Effector CD8-positive, alpha-beta T cell (primary cell): ENCODE measurements at places on chromosomes 1 and 21.

- no peak for DNase-seq
Observed at GRCh38 chr1:91850708-91851107, 35.2 kb downstream of the TGFBR3 start.

DNA sequence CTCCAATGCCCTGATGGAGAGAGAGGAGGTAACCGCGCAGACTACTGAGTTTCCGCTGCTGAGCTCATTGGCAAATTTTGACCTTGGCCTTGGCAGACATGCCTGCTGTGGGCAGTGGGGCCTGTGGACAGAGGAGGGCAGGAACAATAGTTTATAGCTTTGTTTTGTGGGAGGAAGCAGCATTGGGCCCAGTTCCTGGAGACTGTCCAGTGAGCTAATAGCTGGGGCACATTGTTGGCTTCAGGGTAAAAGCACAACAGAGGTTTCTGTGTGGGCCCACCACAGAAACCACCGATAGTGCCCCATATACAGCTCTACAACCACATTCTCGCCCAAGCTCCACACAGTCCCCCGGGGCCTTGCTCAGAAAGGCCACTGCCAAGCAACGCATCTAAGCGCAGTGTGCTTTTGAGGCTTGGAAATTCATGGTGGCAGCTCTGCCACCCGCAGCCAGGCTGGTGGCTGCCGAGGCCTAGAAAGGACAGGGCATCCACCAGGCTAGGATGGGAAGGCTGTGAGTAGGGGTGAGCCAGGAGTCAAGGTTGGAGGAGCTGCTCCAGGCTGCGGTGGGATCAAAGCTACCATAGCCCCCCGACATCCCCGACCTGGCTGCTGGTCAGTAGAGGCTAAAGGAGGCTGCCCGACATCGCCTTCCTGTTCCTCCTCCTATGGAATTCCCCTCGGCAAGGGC is 43.2 kb downstream of the NEK2 start:
- no peak for DNase-seq

DNA sequence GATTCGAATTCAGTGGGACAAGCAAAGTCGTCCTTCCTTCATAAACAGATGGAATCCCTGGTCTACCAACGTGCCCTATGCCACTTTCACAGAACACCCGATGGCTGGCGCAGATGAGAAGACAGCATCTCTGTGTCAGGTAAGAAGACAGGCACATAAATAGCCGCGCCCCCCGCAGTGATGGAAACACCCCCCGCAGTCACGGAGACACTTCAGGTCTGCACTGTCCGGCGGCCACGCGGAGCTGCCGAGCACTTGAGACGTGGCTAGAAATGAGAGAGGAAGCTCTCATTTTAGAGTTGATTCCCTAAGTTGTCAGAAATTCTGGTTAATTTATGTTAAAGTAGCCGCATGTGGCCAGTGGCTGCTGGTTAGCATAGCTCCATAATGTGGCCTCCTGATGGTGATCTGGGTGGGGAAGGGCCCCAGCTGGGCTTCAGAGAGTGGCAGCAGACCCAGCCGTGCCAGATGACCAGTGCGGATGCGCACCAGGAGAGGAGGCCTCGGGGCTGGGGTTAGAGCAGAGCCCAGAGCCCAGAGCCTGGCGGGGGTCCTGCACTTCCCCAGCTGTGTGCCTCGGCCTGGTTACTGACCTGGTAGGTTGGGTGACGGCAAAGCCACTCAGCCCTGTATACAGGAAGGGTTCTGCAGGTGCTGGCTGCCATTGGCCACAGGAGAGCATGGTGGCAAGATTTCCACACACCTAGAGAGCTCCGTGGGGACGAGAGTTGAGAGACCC is 2.9 kb downstream of the TPRG1L start:
- DNase-seq = no peak

- DNase-seq = no peak
Observed at GRCh38 chr1:227869279-227869842, 53.9 kb downstream of the PRSS38 start.

DNA sequence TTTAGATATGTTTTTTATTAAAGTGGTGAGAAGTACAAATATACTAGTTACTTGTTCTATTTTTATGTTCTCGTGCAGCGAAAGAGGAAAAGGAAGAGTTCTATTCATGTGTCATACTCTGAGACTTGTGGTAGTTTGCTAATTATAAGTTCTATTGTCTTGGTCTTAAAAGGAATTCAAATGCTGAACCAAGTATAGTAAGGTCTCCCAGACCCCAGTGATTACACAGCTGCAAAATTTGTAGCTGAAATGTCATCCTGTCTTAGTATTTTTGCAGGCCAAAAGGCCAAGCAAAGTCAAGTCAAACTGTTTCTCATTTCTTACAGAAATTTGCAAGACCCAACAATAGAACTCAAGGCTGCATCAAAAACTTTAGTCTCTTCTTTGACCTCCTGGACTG is 268.7 kb downstream of the CHRM3 start:
- DNase-seq = no peak

DNA sequence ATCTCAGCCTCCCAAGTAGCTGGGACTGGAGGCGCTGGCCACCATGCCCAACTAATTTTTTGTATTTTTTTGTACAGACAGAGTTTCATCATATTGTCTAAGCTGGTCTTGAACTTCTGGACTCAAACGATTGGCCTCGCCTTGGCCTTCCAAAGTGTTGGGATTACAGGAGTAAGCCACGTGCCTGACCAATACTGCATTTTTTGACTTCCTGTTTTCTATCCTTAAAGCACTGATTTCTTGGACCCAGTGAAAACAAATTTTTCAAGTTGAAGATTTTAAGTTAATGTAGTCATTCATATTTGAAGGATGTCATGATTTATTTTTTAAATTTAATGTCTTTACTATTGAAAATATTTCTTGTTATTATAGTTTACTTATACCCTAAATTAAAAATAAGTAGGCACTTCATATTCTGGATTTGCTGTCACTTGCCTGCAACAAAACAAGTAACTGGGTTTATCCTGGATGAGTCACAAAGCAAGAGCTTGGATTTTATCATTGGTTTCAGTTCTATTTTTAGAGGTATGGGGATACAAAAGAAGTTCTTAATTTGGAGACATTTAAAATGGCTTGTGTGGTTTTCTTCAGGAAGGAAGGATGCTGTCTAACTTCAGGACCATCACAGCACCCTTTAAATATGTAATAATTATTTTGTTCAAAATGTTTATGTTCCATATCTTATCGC is 2.2 kb upstream of the VPS45 start:
- no peak for DNase-seq

GRCh38 chr1:182589520-182589919 is 464 bp upstream of the RNASEL start:
- no peak for DNase-seq

DNA sequence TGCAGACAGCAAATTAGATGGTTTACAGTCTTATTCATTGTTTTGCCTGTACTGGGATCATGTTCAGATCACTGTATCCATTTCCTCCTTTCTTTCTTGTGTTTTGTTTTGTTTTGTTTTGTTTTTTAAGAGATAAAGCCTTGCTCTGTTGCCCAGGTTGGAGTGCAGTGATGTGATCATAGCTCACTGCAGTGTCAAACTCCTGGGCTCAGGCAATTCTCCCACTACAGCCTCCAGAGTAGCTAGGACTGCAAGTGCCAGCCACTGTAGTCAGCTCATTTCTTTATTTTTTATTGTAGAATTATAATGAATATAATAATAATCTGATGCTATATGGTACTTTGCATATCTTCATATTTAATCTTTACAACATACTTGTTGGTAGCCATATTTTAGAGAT is 403.7 kb upstream of the B3GALT2 start:
- no peak for DNase-seq

DNA sequence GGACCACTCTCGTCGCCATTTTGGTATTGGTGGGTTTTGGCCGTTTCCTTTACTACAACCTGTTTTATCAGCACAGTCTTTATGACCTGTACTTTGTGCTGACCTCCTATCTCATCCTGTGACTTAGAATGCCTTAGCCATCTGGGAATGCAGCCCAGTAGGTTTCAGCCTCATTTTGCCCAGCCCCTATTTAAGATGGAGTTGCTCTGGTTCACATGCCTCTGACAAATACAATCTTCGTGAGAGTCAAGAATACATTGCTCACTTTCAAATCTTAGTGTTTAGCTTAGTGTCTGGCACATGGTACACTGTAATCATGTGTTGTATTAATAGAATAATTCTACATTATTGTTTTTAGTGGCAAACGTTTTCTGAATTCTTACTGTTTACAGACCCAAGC is 88.9 kb downstream of the BACH1 start:
- no peak for DNase-seq

- no peak for DNase-seq
Observed at GRCh38 chr1:99474350-99474893, 171.5 kb upstream of the PALMD start.

GRCh38 chr1:99250728-99251127 is 13.6 kb upstream of the PLPPR4 start:
- DNase-seq = no peak

DNA sequence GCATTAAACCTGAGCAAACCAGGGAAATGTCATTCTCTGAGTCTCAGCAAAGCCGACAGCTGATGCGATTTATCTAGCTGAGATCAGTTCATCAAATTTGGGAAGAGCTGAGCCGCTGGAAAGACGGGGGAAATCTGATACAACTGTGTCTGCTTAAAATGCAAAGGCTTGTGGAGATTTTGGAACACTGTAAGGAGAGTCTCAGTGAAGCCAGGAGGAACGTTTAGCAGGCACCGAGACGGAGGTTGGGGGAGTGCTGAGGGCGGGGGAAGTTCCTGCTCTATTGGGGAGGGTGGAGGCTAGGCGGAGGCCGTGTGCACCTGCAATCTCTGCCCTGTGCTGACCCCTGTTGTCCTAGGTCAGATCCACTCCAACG is 143.2 kb upstream of the CSF3R start:
- no peak for DNase-seq
